ENCODE measurements at places on chromosomes 2 and 18.

DNA sequence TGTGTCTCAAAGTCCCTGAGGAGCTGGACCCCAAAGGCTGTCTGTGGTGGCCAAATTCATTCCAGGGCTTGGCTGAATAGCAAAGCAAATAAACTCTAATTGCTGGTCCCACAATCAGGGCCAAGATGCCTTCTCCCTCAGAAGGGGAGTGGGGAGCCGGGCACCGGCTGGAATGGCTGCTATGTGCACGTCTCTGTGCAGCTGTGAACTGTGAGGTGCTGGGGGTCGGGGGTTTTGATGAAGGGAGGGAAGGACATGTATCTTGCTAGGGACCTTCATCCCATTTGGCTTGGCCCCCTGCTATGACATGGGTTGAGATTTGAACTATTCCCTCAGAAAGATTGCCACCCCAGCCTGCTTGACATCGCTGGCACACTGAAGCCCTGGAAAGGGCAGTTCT is 60.4 kb downstream of the CIB4 start:
- DNase-seq, result no peak

GRCh38 chr18:26956863-26957262 is 91.4 kb upstream of the AQP4 start:
- no peak for DNase-seq

GRCh38 chr2:113768770-113769169 is 12.3 kb upstream of the SLC35F5 start:
- no peak for DNase-seq

GRCh38 chr18:6593142-6593885 is 136.2 kb upstream of the ARHGAP28 start:
- DNase-seq, result no peak

DNA sequence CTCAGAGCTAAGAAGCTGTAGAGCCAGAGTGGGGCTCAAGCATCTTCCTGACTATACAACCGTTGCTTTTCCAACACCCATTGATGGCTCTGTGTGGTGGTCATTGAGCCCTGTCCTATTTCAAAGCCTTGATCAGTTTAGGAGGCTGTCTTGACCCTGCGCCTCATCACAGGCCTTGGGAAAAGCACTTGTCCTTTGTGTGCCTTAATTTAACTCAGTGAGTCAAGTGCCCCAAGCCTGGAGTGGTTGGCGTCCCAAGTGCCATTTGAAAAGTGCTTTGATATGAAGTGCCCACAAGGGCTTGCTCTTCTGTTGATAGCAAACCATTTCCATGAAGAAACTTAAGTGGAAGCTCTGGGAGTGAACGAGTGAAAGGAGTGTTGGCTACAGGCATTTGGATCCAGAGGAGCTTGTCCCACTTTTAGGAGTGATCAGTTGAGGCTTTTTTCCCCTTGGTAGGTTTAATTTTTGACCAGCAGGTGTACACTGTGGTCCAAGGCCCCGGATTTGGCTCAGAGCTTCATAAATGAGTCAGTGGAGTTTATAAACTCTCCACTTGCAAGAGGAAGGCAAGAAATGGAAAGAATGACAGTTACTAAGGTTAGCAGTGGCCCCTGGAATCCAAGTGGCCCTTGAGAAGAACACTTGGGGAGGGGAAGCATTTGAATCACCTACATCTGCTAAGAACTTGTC is 50.3 kb downstream of the ACTR2 start:
- no peak for DNase-seq

GRCh38 chr2:227903381-227903780 is 31.9 kb downstream of the DAW1 start:
- no peak for DNase-seq

DNA sequence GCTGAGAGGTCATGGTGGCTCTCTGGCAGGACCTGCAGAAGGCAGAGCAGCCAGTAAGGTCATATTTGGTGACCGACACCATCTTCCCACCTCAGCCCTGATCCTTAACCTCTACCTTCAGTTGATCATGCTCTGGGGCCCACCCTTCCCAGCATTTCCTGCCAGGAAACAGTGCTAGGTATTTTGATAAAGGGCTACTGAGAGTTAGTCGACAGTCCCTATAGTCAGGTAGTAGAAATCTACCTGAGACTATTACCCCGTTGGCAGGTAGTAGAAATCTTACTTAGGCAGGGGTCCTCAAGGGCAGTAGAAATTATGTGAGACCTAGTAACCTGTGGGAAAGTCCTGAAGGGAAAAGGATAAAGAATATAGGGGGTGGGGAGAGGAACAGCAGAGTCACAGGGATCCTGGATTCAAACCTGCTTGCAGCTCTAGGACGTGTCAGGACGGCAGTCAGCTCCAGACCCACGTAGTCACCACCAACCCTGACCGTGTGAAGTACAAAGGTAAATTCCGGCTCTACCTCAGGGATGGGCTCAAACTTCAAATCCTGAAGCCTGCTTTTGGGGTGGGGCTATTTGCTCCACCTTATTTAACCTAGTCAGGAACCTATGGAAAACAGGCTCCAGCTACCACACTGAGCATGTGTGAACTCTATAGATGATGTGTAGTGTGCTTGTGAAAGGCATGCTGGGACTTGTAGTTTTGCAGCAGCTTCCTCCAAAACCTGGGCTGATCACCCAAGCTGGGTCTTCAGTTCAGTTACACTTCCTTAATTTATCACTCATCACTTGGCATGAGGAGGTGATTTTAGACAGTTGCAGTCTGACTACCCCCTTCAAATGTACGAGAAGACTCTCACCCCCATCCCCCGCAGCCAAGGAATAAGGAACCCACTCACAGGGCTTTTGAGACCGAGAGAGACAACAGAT is at the start of gene DQX1:
Gene DQX1, minus strand, starts transcription at position 515 of the 932 bp plus-strand sequence. Its CDS starts 502 bp downstream, at position 13.
- no peak for DNase-seq

DNA sequence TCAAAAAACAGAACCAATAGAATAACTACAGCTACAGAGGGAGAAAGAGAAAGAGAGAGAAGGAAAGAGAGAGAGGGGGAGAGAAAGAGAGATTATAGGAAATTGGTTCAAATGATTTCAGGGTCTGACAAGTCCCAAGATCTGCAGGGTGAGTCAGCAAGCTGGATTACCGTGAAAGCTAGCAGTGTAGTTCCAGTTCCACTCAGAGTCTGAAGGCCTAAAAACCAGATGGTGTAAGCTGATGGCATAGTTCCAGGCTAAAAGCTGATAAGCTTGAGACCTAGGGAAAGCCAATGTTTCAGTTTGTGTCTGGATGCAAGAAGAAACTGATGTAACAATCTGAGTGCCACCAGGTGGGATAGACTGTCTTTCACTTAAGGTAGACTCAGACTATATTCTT is 397.7 kb downstream of the TRIB2 start:
- DNase-seq, result no peak

DNA sequence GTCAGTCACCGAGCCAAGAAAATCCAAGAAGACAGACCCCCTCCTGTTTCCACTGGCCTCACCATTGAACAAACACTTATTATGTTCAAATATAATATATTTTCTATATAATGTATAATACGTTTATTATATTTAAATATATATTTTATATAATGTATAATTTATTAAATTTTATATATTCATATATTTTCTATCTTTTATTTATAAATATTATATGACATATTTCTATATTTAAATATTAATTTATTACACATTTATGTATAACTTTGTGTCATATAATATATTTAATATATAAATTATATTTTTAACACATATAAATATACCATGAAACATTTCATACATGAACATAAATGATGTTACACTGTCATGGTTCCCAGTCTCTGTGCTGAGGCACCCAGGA is 60.9 kb upstream of the RMDN2 start:
- no peak for DNase-seq

GRCh38 chr2:215003001-215003400 is 135.4 kb downstream of the ABCA12 start:
- DNase-seq, result no peak

Data from HuH-7.5 (cell line).